ENCODE measurements at places on chromosomes 7 and 10.

GRCh38 chr7:152710153-152710442, 34.2 kb upstream of the XRCC2 start:
- DNase-seq: no peak

GRCh38 chr10:787933-788651, 98.6 kb upstream of the DIP2C start:
- no peak for DNase-seq

DNA sequence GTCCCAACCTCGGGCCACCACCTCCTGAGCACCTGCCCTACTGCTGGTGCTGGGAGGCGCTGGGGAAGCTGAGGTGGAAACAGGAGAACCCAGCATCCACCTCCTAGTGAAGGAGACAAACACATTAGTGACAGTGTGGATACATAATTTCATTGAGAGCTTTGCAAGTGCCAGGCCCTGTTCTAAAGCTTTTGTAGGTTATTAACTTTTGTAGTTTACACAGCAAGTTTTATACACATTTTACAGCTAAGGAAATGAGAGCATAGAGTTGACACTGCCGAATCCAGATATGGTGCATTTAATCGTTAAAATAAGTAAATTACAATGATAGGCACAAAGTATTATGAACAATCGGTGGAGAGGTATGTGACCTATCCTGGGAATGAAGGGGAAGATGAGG, 466.1 kb upstream of the C7orf33 start:
- DNase-seq: no peak

DNA sequence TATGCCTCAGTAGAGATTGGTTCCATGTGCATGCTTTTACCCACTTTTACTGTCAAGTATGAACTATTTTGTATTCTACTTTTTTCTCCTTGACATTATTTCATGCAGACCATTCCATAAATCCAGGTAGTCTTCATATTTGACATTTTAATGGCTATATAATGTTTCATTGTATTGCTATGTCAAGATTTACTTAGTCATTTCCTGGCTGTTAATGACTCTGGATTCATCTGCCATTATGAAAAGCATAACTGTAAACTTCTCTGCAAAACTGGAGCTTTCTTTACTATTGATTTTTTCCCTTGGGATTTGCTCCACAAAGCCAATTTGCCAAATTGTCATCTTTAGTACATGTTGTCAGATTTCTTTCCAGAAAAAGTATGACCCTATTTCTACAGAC, 6.8 kb upstream of the MSRB2 start:
- no peak for DNase-seq

GRCh38 chr10:17912754-17913153, 39.0 kb upstream of the SLC39A12 start:
- DNase-seq: no peak

DNA sequence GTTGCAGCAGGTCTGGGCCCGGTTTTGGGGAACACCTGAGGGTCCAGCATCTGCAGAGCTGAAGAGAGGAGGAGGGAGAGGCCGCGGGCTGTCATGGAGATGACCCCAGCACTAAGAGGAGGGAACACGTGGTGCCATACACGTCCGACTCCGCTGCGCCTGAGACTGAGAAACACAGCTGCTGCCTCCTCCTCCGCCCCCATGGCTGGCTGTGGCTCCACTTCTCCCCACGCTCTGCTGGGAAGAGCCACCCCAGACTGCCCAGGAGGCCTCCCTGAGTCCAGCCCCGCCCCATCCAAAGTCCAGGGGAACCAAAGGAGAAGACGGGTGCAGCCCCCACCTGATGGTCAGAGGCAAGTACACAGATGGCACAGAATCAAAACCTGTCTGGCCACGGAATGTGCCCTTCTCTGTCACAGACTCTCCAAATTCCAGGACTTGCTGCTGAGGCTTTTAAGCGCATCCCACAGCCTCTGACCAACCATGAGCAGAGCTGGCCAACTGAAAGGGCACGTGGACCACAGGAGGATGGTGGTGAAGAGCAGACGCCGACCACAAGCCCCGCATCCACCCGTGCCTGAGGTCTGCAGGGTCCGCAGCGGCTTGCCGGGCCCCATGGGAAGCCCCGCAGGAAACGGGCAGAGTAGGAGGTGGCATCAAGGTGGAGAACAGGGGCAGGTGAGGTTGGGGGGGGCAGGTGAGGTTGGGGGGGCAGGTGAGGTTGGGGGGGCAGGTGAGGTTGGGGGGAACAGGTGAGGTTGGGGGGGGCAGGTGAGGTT, 24.0 kb downstream of the STK32C start:
- no peak for DNase-seq

DNA sequence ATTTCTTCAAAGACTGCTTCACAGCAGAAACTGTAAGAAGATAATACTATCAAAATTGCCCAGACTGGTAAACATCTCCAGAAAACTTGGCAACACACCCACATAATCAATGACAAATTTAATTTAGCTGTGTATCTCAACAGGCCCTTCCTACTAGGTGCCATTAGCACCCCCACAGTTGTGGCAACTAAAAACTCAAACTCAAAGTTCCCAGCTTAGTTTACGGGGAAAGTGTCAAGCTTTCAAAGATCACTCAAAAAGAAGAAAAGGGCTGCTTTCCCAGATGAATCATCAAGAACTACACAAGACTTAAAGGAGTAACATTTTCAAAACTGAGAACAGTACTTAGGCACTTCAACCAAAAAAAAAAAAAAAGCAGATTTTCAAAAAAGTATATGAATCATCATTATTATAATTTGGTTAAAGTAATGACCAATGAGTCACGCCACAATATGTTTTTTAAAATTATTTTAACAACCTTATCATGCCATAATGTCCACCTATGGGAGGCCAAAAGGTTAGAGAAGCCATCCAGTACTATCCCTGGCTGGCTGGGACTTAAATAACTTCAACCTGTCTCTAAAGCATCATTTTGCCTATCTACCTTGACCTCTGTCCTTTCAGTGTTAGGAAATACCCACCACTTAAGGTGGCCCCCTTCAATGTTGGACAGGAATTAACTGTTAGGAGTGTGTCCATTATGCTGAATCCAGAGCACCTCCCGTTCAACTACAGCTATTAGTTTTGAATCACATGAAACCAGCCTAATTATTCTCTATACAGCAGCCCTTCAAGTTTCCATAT, 90.8 kb downstream of the ZFAND4 start:
- DNase-seq: no peak

DNA sequence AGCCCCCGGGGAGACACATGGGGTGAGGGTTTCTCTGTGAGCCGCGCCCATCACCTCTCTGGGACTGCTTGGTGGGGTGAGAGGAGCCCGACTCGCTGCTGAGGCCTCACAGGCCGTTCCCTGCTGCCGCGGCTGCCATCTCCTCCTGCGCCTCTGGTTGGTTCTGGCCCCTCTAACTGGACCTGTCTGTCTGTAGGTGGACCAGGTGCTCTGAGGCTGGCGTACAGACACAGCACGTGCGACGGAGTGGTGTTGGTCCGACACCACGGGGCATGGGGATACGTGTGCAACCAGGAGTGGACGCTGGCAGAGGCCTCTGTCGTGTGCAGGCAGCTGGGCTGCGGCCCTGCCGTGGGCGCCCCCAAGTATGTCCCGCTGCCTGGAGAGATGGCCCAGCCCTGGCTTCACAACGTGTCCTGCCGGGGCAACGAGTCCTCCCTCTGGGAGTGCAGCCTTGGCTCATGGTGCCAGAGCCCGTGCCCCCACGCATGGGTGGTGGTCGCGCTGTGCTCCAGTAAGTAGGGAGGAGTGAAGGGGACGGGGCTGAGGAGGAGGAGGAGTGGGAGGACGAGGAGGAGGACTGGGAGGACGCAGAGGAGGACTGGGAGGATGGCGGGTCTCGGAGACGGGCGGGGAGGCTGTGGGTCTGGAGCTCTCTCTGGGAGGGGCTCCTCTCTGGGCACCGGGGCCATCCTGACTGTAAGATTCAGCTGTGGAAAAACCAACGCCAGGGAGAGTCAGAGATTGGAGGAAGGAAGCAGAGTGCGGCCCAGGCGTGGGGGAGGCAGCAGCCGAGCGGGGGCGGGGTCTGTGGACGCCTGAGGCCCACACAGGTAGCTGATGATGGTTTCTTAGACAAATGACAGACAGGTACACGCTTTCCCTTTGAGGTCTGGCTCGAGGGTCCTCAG, 2.6 kb downstream of the SCART1 start:
- DNase-seq: no peak

- no peak for DNase-seq
Observed at GRCh38 chr7:40231796-40232195, 97.0 kb downstream of the SUGCT start.

DNA sequence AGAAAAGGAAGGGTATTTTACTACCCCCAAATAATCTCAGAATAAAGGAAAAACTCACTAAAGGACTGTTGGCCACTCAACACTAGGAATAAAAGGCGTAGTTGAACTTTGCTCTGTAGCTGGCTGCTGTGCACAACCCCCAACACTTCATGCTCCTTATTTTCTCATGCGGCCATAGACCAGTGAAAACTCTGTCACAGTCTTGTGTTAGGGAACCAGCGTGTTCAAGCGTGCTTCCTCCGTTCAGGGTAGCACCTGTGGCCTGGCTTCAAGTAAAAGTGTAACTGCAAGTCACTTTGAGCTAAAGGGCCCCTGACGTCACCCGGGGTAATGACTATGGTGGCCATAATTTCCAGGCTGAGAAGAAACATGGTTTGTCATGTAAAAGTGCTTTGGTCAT, 27.0 kb downstream of the BLNK start:
- no peak for DNase-seq

DNA sequence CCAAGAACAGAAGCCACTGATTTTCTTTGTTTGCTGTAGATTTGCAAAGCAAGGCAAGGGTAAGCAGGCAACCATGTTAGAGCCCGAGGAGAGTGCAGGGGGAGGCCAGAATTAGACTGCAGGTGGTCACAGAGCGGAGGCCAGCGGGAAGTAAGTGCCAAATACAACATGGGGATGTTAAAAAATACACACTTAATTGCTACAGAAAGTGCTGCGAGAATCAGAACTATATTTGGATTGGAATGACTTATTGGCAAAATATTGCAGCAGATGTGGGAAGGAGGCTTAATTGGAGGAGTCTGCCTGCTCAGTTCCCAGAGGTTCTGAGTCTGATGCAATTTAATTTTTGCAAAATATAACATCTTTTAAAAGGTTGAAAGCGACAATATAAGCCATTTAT, 49.7 kb upstream of the ADCY1 start:
- no peak for DNase-seq

DNA sequence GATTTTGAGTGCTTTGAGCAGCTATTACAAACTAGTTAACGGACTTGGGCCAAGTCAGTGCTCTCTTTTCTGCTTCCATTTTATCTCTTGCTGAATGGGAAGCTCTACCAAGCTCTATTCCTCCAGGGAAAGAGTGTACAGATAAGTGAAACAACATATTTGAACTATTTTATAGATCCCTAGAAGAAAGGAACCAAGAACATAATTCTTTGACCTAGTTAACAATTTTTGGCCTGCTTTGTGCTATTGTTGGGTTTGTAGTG, 244.8 kb downstream of the PRKG1 start:
- DNase-seq: no peak

DNA sequence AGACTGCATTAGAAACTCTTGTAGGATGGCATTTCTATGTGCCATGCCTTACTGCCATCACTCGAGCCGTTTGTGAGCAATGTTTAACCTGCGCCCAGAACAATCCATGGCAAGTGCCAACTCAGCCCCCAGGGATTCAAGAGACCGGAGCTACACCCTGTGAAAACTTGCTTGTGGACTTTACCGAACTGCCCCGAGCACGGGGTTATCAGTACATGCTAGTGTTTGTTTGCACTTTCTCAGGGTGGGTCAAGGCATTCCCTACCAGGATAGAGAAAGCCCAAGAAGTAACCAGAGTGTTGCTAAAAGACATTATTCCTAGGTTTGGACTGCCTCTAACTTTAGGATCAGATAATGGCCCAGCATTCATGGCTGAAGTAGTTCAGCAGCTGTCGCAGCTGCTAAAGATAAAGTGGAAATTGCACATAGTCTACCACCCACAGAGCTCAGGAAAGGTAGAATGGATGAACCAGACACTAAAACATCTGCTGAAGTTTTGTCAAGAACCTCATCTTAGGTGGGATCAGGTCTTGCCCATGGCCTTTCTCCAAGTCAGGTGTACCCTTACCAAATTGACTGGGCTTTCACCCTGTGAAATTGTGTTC, 8.9 kb upstream of the CYREN start:
- no peak for DNase-seq

Measured in CD4-positive, alpha-beta T cell treated with Interleukin-1 beta for 1 hour (primary cell).